ENCODE measurements at places on chromosomes 11 and 22. TPM values are rescaled to one million over a fixed set of nuclear protein-coding genes. Genes with fewer than 3 reads are reported as not detected.

POTEH gene
- total RNA-seq = not detected

PLXNB2 gene
- total RNA-seq = 46.0 TPM

HIC2 gene
- total RNA-seq = 8.9 TPM

BAIAP2L2 gene
- total RNA-seq = not detected

OR5AL1 gene
- total RNA-seq = not detected

TRIM68 gene
- total RNA-seq = 10.8 TPM

UPB1 gene
- total RNA-seq = not detected

OR6A2 gene
- total RNA-seq = 0.47 TPM

MS4A14 gene
- total RNA-seq = not detected

SLC37A4 gene
- 9.5 TPM for total RNA-seq

KDM4E gene
- not detected for total RNA-seq

SYNGR1 gene
- total RNA-seq = 63.9 TPM

PATE2 gene
- total RNA-seq = 1.6 TPM

ZNF215 gene
- 5.6 TPM for total RNA-seq

All from occipital lobe (tissue), 3 donors.